ENCODE measurements at places on chromosomes 2 and 18.

- DNase-seq = no peak
Measured at GRCh38 chr2:43717322-43717721, 41.1 kb upstream of the C1GALT1C1L start.

DNA sequence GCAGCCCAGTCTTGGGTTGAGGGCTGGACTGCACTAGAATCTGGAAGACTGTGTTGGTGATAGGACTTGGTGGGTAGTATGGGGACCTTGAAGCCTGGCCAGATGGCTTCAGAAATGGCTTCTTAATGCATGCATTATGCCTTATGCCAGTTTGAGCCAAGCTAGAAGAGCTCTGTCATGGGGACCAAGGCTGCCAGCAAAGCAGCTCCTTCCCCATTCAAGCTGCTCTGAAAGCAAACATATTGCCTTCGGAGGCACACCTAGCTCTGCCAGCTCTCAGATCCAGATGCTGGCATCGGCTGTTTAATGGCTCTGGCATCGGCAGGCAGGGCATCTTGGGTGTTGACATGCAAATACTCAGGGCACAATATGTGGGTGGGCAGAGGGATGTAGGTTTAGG is 59.0 kb upstream of the IGFBP5 start:
- DNase-seq = no peak

- no peak for DNase-seq
Measured at GRCh38 chr18:48887905-48888772, 62.6 kb downstream of the SMAD7 start.

DNA sequence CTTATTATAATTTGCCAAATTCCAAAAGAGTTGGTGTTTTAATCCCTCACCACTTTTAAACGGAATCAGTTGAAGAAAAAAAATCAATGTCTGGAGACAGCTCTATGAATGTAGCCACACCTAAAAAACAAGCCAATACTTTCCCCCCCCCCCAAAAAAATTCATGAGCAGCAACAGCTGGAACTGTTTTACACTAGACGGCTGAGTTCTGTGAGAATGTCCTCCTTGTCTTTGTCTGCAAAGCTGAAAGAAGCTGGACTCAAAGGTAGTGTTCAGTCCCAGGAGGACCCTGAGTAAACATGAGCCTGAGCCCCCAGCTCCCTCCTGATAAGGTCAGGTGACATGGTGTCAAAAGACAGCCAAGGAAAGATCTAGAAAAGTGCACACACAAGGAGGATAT is 68.2 kb downstream of the ZNF521 start:
- DNase-seq = no peak

GRCh38 chr2:40218679-40219078 is 233.2 kb downstream of the SLC8A1 start:
- no peak for DNase-seq

DNA sequence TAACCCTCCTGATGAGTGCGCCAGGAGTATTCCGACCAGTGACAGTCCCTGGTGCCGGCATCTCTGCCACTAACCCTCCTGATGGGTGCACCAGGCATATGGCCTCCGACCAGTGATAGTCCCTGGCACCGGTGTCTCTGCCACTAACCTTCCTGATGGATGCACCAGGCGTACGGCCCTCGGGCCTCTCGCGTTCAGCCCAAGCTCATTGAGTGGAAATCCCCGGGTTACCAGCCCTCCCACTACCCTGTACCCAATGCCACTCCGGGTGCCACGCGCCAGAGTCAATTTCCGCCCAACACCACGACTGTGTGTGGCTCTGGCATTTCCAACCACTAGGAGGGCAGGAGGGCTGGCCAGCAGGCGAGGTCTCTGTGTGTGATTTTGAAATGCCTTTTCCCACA is 11.7 kb upstream of the GPC1 start:
- DNase-seq = no peak

- no peak for DNase-seq
Measured at GRCh38 chr18:13292736-13293135, 74.2 kb downstream of the LDLRAD4 start.

- DNase-seq = no peak
Measured at GRCh38 chr2:68878753-68879152, 7.6 kb upstream of the BMP10 start.

DNA sequence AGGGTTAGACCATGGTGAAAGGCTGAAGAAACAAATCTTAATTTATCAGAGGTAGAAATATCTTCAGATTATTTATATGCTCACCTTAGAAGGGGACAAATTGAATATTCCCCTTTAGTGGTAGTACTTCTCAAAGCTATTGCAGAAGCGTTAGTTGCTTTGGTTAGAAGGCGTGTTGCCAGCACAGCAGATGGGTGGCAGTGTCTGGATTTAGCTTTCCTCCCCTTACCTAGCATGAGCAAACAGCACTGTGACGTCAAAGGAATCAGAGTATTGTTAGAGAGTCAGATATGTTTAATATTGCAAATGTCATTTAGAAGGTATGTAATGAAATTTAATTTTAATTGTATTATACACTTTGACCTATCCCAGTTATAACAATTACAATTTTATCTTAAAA is 27.2 kb upstream of the GALR1 start:
- no peak for DNase-seq

DNA sequence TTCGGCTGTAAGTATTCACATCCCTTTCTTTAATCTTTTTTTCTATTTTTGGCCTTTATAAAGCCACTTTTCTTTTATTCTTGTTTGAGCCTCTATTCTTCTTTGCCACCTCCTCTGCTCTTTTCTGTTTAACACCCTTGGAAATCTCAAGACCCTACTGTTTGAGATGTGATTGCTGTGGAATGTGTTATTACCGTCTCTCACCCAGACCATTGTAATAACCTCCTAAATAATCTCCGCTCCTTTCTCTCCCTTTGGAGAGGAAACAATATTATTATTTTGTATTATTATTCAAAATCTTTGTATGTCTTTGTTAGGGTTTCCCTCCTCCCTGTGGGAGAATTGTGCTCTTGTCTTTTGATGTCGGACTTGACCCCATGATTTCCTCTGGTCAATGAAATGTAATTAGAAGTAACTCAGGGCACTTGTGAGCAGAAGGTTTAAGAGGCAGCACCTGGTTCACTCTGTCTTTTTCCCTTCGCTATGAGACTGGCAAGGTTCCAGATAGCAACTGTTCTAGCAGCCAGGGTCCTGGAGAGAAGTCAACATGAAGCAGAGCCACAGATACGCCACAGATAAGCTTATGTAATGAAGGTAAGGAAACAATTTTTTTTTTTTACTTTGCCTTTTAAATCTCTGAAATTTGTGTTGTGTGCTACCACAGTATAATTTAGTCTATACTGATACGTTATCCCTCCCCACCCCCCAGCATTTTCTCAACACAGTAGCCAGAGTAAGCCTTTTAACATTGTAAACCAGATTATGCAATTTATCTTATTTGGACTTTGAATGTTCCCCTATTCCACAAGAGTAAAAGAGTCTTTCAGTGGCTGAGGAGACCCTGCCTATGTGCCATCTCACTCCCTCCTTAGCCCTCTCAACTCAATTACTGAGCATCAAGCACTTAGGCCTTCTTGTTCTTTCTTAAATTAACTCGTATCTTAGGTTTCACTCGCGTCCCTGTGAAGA is 601.2 kb upstream of the ZNF804A start:
- DNase-seq = no peak

- DNase-seq = no peak
Measured at GRCh38 chr2:240241572-240241971, 101.1 kb upstream of the OTOS start.

DNA sequence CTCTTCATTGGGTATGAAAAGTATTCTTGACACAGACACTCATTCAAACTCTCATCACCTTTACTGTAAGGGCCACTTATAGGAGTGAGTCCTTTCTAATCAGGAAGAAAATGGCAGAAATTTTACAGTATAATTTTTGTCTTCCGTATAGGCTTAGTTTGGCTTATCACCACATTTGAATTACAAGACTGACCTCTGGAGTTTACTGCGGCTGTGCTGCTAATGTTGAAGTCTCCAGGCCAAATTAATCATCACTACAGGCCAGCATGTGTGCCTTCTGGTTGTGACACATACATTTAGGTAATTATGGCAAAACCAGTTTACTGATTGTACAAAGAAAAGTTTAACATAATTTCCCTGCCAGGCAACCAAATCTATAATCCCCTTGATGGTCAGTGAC is 753.6 kb upstream of the GCFC2 start:
- DNase-seq = no peak

- no peak for DNase-seq
Measured at GRCh38 chr2:3249476-3249962, 128.1 kb downstream of the EIPR1 start.

DNA sequence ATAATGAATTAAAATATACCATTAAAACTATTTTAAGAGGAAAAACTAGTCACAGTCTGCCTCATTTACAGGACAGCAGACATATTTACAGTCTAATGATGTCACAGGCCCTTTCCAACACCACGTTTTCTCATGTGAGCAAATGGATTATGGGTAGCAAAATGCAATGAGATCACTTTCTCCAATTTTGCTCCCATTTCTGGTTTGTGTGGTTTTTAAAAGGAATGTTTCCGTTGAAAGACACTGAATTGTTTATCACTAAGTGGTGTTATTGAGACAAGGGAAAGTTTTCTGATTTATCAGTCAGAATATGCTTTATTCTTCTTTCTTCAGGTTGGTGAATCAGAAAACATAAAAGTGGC is 11.4 kb upstream of the NR4A2 start:
- DNase-seq = no peak

DNA sequence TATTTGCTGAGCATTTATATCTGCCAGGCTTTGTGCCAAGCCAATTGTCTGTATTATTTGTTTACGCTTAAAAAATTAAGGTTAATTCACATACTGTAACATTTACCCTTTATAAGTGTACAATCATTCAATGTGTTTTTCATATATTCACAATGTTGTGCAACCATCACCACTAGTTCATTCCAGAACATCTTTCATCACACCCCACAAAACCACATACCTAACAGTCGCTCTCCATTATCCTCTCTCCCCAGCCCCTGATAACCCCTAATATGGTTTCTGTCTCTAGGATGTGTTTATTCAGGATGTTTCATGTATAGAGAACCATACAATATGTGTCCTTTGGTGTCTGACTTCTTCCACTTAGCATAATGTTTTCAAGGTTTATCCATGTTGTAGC is 234.1 kb downstream of the INSIG2 start:
- no peak for DNase-seq

GRCh38 chr2:161096336-161096735 is 63.9 kb upstream of the TANK start:
- DNase-seq = no peak

DNA sequence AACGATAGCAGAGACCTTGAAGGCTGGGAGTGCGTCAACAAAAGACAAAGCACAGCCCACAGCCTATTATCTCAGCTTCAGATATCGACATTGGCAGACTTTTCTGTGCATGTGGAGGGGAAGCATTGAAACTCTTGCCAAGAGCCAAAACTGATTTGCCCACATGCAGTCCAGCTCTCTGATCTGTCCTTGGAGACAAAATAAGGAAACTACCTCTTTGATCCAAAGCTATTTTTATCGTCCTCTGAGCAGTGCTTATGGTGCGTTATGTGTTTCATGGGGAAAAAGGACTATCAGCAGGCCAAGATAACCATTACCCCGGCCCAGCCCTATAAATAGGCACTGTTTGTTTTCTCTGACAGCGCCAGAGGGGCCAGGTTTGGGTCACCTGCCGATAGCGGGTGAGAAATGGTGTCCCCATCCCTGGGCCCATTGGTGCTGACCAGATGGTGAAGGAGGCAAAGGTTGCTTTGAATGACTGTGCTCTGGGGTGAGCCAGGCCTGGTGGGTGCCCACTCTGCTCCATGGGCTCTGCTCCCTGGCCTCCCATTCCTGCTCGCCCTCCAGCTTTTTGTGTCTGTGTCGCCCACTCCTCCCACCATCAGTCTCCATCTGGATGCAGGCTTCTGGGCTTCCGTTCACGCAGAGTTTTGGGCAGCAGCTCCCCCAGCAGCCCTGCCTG is 176.1 kb upstream of the HS6ST1 start:
- DNase-seq = no peak

GRCh38 chr2:158154596-158154995 is 52.9 kb downstream of the UPP2 start:
- DNase-seq = no peak

DNA sequence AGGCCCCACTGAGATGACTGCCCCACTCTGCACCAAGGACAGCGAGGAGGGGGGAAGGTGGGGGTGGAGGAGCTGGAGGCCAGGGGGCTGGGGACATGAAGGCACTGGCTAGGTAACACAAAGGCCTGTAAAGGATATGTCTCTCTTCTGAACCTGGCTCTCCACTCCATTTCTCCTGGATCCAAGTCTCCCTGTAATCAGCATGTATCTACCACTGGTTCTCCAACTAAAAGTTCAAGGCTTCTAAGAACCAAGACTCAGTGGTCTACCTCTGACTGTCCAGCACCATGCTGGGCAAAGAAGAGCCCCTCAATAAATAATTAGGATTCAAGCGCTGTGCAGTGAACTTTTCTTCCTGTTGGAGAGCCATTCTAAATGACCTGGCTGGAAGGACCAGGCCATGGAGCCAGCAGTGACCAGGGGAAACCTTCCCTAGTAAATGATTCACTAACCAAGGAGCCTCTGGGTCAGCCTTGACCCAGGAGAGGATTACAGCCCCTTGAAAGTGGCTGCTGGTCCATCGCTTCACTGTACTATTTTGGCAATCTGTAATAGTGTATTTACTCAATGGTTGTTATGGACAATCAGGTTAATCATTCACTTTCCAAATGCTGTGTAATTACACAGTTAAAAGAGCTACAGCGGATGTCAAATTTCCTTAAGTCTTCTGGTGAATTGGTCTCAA is 73.2 kb downstream of the BCL11A start:
- no peak for DNase-seq

DNA sequence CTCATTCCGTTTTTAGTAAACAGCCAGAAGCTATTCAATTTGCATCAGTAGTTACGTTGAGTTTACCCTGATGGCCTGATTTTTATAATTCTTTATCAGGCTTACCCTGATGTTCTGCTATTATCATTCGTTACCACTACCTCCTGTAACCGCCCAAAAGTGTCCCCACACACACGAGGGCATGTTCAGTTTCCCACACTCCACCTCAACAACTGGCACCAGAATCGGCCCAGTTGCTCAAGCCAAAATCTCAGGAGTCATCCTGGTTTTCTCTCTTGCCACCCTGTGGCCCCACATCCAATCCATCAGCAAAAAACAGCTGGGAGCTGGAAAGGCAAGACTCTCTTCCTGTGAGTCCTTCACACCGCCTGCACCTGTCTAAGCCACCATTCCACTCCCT is 102.9 kb upstream of the RAB6C start:
- DNase-seq = no peak

GRCh38 chr18:33161131-33161530 is 279.4 kb downstream of the CCDC178 start:
- no peak for DNase-seq
